Effector CD4-positive, alpha-beta T cell (primary cell): ENCODE measurements at places on chromosomes 13 and 19.

GRCh38 chr13:100154842-100155416 lies 66.0 kb downstream of the PCCA start:
- DNase-seq: no peak

DNA sequence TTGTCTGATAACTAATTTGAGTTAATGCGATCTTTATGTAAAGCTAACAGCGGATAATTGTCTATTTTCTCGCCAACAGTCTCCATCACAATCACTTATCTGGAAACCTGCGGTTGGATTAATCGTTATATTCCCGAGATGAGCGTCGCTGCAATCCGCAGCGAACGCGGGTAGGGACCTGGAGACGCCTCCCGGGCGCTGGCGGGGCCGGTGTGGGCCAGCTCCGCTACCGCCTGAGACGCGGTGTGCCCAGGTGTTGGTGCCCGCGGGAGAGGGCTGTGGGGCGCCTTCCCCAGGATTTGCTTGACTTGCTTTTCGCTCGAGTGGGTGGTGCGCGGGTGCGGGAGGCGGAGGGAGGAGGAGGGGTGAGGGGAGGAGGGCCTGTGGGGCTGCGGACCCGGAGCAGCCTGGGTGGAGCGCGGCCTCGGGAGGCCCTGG lies 38.3 kb downstream of the SOX1 start:
- DNase-seq: no peak

GRCh38 chr19:13622766-13623715 lies 116.8 kb upstream of the CACNA1A start:
- DNase-seq: no peak

DNA sequence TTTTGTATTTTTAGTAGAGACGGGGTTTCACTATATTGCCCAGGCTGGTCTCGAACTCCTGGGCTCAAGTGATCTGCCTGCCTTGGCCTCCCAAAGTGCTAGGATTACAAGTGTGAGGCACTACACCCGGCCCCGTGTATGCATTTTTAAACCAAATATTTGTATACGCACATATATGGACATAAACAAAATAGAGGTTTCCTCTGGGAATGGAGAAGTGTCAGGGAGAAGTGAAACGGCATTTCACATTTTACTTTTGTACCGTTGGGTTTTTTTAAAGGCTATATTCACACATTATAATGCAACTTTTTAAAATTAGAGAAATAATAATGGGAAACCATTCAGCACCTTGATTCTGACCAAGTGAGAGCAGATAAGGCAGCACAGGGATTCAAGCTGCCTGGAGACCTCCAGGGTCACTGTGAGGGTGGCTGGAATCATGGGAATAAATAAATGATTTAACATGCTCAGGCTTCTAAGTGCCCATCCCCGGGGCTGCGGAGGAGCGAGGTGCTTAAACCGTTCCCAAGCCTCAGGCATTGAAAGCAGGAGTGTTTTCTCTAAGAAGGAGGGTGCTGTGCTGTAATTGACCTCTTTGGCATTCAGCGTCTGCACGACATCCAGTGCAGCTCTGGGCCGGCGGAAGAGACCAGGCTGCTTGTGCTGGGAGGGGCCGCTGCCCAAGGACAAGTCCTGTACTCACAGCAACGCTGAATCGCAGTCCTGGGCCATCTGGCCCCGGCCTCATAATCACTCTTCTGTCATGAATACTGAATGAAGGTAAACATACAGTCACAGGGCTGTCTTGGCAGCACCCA lies 24.7 kb downstream of the GPR42 start:
- no peak for DNase-seq

GRCh38 chr13:94209117-94209516 lies 270.4 kb downstream of the DCT start:
- no peak for DNase-seq

DNA sequence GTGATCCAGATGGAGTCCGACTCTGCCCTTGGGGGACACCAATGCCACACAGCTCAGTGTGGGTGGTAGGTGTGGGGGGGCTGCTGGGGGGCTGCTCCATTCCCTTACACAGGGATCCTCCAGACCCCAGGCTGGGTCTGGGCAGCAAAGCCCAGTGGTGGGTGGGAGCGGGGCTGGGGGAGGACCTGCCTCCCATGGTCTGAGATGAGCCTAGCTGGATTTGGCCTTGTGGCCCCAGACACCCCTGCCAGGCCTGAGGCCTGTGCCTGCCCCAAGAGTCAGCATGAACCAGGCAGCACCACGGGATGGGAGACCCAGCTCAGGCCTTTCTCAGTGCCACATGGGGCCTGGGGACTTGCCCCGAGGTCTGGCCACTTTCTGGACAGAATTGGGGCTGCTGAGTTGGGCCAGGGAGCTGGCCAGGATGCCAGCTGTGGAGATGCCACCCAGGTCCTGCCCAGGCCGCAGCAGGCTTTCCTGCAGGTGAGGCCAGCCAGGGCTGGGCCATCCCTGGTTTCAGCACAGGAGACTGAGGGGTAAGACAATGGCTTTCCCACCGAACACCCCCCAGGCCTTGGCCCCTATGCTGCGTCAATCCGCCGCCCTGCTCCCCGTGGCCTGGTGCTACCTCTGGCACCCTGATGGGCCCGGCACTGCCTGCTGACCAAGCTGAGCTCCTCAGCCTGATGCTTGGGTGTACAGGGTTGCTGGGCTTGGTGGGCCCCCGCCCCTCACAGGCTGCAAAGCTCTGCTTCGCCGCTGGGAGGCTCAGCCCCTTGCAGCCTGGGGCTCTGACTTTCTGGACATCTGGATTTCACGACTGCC lies 24.2 kb downstream of the CEBPG start:
- DNase-seq: no peak

GRCh38 chr13:27283906-27284493 lies 13.4 kb downstream of the RASL11A start:
- no peak for DNase-seq

GRCh38 chr13:102667023-102667422 lies 27.8 kb downstream of the METTL21C start:
- DNase-seq: no peak

DNA sequence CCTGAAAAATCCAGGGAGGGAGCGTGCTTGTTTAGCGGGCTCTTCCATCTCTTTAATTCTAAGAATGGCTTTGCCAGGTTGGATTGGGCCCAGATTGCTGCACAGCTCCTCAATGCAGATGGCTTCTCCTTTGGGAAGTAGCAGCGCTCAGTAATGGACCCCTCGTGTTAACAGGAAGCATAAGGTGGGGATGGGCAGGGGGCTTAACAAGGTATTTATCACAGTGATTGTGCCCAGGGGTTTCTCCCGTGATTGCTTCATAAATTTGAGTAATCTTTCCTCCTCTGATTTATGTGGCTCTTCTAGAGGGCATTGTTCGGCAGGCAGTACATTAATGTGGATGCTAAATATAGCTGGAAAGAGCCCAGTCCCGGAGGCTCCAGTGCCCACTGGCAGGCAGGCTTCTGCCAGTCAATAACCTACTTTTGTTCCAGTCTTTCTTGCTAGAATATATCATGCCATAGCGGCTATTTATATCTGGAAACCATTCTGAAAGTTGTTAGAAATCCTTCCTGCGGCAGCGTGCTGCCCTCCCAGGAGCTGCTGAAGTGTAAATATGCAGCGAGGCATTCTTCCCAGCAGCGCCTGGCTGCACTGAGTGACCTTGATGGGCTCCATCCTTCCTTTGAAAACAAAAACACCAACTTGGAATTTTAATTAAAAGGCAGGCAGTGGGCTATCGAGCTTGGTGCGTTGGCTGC lies 65.0 kb downstream of the FGF9 start:
- no peak for DNase-seq

DNA sequence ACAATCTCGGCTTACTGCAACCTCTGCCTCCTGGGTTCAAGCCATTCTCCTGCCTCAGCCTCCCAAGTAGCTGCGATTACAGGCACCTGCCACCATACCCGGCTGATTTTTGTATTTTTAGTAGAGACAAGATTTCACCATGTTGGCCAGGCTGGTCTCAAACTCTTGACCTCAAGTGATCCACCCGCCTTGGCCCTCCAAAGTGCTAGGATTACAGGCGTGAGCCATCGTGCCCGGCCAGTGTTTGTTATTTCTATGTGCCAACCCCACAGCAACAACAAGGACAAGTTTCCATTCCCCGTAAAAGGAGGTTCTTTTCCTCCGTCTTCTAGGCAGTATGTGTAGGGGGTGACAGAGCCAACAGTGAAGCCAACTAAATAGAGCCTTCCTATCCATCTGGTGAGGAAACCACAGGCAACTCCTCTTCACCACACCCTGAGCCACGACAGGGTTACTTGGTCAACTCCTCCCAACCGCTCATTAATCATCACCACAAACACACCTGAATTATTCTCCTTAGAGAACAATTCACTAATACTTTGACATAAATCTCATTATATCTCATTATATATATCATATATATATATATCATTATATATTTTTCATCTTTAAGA lies 25.5 kb downstream of the FOXO1 start:
- no peak for DNase-seq

DNA sequence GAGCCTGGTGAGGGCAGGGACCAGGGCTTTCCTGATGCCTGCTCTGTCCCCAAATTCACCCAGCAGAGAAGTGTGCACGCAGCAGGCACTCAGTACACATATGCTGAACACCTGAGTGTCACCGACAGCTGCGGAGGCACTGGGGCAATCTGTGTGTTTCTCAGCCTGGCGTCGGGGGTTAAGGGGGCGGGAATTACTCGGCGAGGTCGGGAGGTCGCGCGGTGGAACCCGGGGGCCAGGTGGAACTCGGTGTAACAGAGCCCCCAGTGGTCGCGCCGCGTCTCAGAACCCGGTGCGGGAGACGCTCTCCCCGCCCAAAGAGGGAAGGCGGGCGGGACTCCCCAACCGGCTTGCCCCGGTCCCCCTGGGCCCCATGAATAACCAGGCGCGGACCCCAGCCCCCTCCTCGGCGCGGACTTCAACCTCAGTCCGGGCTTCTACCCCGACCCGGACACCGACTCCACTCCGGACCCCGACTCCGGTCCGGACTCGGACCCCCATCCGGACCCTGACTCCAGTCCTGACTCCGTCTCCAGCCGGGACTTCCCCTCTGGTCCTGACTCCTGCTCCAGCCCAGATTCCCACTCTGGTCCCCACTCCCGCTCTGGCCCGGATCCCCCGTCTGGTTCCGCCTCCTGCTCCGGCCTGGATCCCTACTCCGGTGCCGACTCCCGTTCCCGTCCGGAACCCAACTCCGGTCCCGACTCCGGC lies at the start of gene SELENOV:
Gene SELENOV, plus strand, starts transcription at position 300 of the 711 bp plus-strand sequence. Its CDS starts 74 bp downstream, at position 374.
- no peak for DNase-seq

DNA sequence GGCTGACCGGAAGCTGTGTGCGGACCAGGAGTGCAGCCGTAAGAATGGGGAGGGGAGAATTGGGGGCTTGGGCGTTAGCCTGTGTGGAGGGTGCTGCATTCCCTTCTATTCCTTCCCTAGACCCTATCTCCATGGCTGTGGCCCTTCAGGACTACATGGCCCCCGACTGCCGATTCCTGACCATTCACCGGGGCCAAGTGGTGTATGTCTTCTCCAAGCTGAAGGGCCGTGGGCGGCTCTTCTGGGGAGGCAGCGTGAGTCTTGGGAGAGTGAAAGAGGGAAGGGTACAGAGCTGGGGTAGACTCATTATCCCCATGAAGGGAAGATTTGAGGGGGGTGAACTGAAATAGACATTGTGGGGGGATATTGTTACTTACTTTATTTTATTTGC lies 306 bp downstream of the MIA start:
- DNase-seq: no peak

DNA sequence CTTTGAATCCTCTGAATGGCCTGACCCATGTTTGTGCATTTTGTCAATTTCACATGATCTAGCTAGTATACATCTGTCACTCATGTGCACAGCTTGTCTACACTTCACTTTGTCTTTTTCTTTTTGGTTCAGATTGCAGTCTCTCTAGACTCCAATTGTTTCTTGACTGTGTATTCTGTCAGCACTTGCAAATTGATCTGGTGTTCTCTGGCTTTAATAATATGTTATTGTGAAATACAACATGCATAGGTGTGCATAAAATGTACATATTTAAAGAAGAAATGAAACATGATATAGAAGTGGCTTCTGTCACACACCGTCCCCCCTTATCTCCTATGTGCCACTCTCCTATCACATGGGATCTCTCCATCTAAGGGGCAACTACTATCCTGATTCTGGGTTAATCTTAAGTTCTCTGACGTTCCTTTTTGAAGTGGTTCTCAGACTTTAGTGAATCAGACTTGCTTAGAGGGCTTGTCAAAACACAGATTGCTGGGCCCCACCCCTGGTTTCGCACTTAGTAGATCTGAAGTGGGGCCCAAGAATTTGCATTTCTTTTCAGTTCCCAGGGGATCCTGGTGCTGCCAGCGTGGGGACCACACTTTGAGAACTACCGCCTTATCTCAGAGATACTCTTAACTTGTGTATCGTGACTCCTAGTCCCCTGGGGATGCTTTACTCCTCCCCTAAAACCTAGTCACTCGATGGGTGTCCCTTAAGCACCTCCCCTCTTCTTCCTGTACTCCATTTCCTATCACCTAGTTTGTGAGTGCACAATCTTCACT lies 5.8 kb downstream of the KRTDAP start:
- DNase-seq: no peak

- DNase-seq: no peak
Measured at GRCh38 chr13:82216165-82216564, 1666.1 kb downstream of the SLITRK1 start.

GRCh38 chr19:29187676-29188075 lies 25.3 kb downstream of the UQCRFS1 start:
- no peak for DNase-seq

- no peak for DNase-seq
Measured at GRCh38 chr19:14349426-14349825, 31.8 kb upstream of the ADGRE5 start.

- DNase-seq: no peak
Measured at GRCh38 chr13:43749503-43749902, 37.3 kb downstream of the ENOX1 start.

GRCh38 chr13:112846411-112847115 lies 122.5 kb upstream of the MCF2L start:
- DNase-seq: no peak

DNA sequence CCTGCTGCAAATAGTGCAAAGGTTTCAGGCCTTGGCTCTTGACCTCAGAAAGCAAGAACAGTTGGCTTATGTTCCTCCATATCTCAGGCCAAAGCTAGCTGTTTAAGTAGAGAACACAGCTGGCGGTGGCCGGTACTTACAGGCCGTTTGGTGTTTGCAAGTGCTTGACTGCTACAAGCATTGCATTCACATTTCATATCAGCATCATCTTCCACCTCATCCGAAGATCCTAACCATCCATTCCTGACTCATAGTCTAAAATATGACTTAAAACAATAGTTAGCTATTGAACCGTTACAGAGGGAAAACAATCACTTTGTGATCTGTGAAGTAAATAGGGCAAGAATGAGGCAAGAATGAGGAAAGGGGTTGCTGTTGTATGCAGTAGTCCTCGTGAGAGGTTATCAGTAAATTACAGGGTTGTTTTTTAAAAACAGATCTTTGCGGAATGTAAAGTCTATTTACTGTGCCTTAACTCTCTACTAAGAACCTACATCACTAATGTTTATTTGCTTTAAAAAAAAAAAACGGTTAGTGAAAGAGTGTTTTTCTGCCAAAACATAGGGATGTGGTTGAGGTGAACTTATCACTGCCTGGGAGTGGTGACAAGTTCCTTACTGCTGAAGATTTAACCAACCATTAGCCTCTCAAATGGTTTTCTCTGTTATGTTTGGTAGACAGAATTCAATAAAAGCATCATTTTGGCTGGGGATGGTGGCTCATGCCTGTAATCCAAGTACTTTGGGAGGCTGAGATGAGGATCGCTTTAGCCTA lies 21.6 kb upstream of the WDR88 start:
- no peak for DNase-seq
